ENCODE measurements at places on chromosomes 4 and X.

DNA sequence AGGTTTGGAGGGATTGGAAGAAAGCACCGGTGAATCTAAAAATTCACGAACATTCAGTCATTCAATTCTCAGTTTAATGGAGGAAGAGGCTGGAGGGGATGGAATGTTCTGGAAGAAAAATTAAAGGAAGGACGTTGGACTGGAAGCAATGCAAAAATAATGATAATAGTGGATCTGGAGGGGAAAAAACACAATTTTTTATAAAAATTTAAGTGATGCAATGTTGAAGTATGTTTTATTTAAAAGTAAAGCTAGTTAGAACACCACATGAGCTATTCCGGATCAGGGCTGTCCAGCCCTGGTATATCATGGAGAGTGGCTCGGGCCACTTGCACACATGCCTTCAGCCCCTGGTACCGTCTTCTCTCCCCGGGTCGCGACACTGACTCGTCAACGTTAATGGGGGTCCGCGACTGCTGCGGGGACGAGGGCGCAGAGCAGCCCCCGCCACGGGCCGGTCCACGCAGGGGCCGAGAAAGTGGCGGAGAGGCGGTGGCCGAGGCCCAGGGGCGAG lies 204.6 kb downstream of the TENM3 start:
- DNase-seq: no peak

- DNase-seq: no peak
These were observed 98.6 kb upstream of the NR3C2 start for GRCh38 chr4:148540622-148541326.

- no peak for DNase-seq
These were observed at the start of gene CXCR3 for GRCh38 chrX:71618303-71618721. Gene CXCR3, minus strand, starts transcription at chrX:71618511. Its CDS starts 62 bp downstream, at chrX:71618449.

DNA sequence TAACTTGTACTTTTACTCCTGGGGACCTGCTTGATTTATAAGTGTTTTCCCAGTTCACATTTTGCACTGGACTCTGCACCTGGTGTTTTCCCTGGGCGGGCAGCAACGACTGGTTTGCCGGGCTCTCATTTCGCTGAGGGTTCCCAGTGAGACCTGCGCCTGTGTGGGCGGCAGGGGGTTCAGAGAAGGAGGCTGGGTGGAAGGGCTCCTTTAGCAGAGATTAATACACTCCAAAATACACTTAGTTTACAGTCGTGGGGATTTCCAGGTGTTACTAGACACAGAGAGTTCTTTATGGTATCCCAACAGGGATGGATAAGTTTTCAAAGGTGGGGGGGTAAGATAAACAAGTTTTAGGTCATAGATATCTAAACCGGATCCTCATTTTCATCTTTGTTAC lies 53.0 kb upstream of the SHISA3 start:
- DNase-seq: no peak

DNA sequence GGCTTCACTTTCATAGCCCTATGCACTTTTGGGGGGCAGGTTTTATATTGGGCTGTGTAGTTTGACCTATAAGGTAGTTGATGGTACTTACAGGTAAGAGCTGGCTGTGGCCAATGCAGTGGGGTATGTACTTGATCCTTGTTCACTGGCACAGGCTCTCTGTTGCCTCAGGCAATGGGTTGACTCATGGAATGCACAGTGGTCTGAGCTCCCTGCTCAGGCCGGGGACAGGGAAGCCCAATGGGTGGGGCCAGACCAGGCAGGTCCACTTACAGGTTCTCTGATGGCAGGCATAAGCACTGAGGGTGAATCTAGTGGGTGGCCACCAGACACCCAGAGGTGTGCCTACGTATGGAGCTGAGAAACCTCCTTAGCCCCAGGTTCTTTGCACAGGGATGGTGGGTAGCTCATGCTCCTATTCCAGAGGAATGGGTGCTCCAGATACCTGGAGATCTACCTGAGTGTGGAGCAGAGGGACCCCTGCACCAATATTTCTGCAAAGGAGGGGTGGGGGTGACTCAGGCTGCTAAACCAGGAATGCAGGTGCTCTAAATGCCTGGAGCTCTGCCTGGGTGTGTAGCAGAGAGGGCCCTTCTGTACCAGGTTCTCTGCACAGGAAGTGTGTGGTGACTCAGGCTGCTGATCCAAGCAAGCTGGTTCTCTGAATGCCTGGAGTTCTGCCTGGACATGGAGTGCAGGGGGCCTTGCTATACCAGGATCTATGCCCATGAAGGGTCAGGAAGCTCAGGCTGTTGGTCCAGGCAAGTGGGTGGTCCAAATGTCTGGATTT lies 52.3 kb downstream of the IL1RAPL2 start:
- no peak for DNase-seq

DNA sequence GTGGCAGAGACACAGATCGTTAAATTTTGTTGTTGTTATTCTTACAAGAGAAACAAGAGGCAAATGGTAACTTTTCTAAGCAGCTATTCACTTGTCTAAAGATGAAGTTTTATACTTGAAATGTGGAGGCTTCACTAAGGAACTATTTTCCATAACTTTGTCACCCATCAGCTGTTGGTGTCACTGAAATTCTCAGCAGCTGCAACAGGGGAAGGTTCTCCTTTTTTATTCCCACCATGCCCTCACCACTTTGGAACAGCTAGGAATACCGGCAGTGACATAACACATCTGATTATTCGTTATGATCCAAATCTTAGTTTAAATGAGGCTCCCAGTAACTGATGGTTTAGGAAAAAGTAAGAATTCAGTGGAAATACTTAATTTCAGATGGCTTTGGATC lies 147.0 kb upstream of the LEF1 start:
- no peak for DNase-seq

DNA sequence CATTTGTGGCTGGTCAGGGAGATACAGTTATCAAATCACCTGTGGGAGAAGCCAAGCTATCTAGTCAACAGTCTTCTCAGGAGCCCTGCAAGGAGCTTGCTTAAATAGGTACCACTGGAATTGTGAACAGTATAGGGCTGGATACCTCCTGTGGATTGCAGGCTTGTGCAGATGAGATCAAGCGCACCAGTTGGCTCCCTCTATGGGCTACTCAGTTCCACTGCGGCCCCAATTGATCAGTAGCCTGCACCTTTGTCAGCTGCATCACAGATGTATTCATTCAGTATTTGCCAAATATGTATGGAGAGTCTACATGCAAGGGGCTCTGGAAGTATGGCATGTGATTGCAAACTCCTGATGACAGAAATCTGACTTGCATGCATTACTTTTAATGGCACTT lies 28.6 kb downstream of the TEX13A start:
- no peak for DNase-seq

GRCh38 chrX:143683486-143683885 lies 37.1 kb downstream of the SPANXN2 start:
- no peak for DNase-seq

DNA sequence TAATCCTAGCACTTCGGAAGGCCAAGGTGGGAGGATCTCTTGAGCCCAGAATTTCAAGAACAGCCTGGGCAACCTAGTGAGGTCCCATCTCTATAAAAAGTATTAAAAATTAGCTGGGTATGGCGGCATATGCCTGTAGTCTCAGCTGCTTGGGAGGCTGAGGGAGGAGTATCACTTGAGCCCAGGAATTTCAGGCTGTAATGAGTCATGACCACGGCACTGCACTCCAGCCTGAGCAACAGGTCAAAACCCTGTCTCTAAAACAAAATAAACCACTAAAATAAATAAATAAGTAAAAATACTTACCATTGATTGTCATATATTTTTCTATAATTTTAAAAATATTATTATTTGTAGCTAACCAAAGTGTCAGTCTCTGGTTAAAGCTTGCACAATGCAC lies 315.6 kb upstream of the SMIM31 start:
- DNase-seq: no peak

GRCh38 chrX:119391279-119391678 lies 7.9 kb upstream of the SLC25A43 start:
- DNase-seq: no peak

- DNase-seq: no peak
These were observed 532.8 kb downstream of the GBA3 start for GRCh38 chr4:23225564-23225963.

DNA sequence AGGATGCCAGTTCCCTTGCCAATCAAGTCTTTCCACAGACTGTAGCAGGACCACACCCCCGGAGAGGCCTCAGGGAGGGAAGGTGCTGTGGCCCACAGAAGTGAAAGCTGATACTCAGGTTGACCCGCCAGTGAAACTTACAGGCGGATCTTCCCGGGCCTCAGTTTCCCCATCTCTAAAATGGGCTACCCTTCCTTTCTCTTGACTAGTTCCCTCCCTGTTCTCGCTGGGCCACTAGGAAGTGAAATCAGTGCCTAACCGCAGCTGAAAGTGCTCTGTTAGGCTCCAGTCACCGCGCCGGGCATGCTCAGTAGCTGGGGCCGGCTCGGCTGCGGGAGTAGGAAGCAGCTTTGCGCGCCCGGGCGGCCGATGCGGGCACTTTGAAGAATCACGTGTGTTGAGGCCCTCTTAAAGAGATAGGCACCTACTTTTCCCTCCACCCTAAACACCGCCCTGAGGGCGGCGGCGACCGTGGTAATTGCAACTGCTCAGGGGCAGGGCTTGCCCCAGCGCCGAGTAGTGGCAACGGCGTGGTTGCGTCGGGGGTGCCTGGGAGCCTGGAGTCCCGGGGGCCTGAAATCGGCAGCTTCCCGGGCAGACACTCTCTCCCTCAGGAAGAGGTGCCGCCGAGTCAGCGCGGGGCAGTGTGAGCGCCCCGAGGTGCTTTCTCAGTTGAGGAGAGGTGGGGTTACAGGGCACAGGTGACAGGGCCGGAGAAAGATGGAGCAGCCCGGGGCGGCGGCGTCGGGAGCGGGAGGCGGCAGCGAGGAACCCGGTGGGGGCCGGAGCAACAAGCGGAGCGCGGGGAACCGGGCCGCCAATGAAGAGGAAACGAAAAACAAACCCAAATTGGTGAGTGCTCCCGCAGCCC lies at the start of gene DIAPH2:
Gene DIAPH2 (plus strand): TSS at position 504 of the 871 bp plus-strand sequence.
- DNase-seq: peak; percentile 46

GRCh38 chrX:115330498-115331168 lies 41.1 kb downstream of the LUZP4 start:
- no peak for DNase-seq

DNA sequence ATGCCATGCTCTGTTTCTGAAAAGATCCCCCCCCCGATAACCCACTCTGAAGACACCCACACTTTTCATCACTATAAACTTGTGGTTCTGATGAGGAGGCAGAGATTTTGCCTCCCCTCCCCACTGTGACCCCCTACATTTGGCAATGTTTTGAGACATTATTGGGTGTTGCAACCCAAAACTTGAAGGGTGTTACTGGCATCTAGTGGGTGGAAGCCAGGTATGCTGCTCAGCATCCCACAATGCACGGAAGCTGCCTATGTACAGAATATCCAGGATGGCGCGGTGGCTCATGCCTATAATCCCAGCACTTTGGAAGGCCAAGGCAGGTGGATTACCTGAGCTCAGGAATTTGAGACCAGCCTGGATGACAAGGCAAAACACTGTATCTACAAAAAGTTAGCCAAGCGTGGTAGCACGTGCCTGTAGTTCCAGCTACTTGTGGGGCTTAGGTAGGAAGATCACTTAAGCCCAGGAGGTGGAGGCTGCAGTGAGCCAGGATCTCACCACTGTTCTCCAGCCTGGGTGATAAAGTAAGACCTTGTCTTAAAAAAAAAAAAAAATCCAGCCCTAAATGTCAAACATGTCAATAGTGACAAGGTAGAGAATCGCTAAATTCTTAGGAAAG lies 87.3 kb downstream of the SCD5 start:
- no peak for DNase-seq

GRCh38 chr4:114597410-114598115 lies 1.0 kb upstream of the UGT8 start:
- DNase-seq: no peak

DNA sequence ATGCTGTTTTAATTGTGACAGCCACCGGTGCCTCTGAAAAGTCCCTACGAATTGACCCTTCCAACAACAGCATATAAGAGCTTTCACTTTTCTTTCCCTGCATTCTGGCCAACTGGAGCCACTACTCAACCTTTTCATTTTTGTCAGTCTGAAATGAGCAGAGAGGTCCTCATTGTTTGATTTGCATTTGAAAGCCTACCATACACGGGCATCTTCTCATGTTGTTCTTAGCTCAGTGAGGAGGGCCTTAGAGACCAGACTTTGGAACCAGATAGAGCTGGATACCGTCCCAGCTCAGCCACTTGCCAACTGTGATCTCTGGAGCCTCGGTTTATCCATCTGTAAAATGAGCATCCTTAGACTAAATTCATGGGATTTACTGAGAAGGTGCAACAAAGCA lies 16.9 kb upstream of the TMSB4X start:
- DNase-seq: no peak

DNA sequence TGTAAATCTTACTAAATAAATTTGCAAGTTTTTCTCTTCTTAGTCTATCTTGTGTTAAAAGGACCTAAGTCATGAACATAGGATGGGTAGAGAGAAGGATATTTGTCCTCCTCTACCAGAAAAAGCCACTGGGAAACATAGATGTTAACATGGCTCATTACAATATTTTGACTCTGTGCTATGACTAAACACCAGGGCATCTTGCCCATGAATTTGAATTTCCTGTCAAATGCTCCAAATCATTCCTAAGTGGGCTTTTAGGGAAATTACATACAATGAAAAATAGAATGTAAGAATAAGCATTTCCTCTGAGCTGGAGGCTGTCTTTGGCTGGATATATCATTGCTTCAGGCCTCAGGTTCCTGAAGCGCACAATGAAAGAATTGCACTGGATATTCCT lies 39.1 kb downstream of the ANOS1 start:
- DNase-seq: no peak

DNA sequence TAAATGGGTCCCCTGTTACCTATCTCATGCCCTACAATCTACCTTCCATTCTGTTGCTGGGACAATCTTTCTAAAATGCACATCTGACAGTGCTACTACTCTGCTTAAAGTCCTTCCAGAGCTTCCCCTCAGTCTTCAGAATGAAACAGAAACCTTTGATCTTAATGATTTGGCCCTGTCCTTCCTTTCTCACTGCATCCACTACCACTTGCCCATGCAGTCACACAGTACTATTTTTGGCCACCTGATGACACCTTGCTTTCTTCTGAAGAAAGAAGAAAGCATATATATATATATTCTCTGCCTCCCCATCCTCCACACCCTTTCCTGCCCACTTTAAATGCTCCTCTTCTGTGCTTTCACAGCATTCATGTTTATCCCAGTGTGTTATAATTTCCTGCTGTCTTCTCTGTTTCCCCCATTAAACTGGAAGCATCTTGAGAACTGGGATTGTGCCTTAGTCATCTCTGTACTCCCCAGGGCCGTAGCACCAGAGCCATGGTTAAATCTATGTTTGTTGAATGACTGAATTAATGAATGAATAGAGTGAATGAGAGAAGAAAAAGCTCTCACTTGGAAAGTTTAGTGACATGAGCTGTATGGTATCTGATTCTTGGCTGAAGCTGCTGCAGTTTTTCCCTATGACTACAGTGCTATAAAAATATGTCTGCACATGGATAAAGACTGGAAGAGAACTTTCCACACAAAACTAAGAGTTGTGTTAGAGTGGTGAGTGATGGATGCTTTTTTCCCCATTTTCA lies 56.2 kb downstream of the RTL9 start:
- DNase-seq: no peak

Data from T-helper 2 cell (primary cell).